ENCODE measurements at places on chromosomes 5 and 9.

GRCh38 chr5:42089705-42090104 is 164.6 kb downstream of the FBXO4 start:
- DNase-seq = no peak

GRCh38 chr9:99274495-99274894 is 52.4 kb downstream of the SEC61B start:
- DNase-seq = no peak

DNA sequence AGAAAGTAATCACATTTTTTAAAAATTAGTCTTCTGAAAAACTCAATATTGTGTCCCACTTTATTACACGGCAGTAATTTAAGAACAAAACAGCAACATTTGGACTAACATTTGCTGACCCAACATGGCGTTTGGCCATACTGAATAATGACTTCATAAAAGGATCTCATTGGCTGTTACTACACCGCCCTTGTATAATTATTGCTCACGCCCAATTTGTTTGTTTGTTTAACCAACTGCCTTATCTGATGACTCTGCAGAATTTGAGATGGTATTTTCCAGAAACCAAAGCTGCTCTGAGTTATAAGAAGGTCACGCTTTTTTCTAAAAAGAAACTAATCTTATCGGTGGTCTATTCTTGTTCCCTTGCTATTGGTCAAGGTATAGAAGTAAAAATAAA is 200.2 kb upstream of the TARS1 start:
- DNase-seq = no peak

DNA sequence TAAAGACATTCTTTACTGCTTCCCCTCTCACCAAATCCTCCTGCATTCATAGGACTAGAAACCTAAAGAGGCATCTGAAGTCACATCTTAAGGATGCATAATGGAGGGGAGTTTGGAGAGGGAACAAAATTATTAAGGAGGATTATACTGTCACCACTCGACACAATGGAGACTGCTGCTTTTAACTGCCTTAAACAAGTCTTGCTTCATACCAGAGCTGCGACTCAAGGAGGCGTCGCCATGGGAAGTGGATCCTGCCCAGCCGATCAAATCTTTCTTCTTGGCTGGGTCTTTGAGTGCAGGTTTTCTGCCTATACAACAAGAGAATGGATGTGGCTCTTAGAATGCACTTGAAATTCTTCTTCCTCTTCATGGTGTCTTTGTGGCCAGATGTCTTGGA is 66.7 kb upstream of the FOXE1 start:
- DNase-seq = no peak

DNA sequence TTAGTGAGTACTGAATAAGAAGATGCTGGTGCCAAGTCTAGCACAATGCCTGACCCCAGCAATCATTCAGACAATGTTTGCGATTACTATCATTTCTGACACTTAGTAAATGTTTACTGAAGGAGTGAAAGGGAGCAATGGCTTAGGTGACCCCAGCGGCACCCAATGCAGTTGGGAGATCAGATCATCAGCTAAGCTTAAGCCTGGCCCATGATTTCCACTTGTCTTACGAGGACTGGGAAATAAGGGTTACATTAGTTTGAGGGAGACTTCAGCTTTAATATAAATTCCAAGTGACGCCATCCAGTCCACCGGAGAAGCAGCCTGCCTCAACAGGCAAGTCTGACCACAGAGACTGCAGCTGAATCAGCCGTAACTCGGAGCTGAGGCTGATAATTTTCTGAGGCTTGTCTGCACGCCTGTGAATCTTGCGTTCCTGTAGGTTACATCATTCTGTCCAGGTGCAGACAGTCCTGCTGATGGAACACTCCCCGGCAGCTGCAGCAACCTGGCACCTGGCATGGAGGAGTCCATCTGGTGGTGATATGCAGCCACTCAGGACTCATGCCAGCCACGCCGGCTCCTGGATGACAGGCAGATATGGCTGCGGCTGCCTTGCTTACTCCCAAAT is 34.9 kb upstream of the FGF1 start:
- no peak for DNase-seq
